ENCODE measurements at places on chromosomes 3 and 15. TPM values are rescaled to one million over a fixed set of nuclear protein-coding genes. Genes with fewer than 3 reads are reported as not detected.
A peak's percentile ranks its signal among the peaks of the same experiment; 100 is the strongest.

GRCh38 chr3:84998545-84998944 lies 39.8 kb downstream of the CADM2 start:
- no peak for DNase-seq

PLIN1 gene
- total RNA-seq = 0.04 TPM

GRCh38 chr3:42164656-42165055 lies 73.5 kb downstream of the TRAK1 start:
- DNase-seq = no peak

TF gene
- total RNA-seq = not detected

- no peak for DNase-seq
Measured at GRCh38 chr3:108011616-108012015, 79.2 kb downstream of the CD47 start.

- DNase-seq = no peak
Measured at GRCh38 chr3:65044401-65044800, 356.6 kb upstream of the ADAMTS9 start.

ELL3 gene
- 1.3 TPM for total RNA-seq

GOLGA8G gene
- total RNA-seq = 0.16 TPM

CHRM5 gene
- total RNA-seq = not detected

DNA sequence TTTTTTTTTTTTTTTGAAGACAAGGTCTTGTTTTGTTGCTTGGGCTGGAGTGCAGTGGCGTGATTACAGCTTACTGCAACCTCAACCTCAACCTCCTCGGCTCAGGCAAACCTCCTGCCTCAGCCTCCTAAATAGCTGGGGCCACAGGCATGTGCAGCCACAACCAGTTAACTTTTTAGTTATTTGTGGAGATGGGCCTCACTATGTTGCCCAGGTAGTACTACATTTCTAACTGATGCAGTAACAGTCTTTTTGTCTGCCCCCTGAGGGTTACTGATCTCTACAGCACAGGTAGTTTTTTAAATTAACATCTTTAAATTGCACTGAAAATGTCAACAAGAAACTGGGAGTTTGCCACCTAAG lies 3.4 kb upstream of the LMLN start:
- DNase-seq = no peak

GRCh38 chr15:57025264-57025926 lies 107.0 kb downstream of the TCF12 start:
- DNase-seq = peak; percentile 44

Data from H4 (cell line).